ENCODE measurements at places on chromosomes 5 and 9.

GRCh38 chr5:61303346-61303745, 28.7 kb upstream of the ZSWIM6 start:
- DNase-seq = no peak

- DNase-seq = no peak
Measured at GRCh38 chr5:154860123-154860522, 1.7 kb downstream of the CNOT8 start.

- DNase-seq = no peak
Measured at GRCh38 chr9:109171926-109172325, 4.9 kb upstream of the FRRS1L start.

GRCh38 chr9:68775003-68775730, 70.1 kb downstream of the PIP5K1B start:
- no peak for DNase-seq

DNA sequence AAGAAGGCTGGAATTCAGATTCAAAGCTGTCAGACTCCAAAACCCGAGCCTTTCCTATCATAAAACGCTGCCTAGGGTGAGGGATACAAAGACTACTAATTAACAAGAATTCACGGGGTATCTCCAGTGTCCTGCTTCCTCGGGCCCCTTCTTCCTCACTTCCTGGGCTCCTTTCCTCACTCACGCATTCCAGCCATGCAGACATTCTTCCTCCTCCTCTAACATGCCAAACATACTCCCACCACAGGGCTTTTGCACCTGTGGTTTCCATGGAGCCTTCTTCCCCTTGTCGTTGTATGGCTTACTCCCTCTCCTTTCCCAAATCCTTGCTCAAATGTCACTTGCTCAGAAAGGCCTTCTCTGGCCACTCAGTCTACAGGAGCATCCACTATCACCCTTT, 191.4 kb upstream of the TRIM32 start:
- no peak for DNase-seq

DNA sequence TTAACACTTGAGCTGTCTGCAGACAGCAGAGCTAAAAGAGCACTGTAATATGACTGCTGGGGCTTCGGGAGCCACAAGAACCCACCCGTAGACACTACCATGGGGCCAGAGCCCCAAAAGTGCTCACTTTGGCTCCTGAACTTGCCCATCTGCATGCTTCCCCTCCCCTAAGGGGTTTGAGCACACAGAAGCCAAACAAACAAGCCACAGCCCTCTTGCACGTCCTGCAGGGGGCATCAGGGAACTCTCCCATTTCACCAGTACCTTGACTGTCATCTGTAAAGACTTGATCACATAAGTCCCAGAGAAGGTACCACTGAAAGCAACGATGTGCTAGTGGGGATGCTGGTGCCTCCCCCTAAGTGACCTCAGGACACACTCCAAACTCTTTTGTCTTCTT, 681.8 kb downstream of the SEMA5A start:
- no peak for DNase-seq

GRCh38 chr9:72891043-72891442, 61.8 kb downstream of the ALDH1A1 start:
- no peak for DNase-seq

- no peak for DNase-seq
Measured at GRCh38 chr9:14288433-14288832, 25.5 kb downstream of the NFIB start.

- DNase-seq = no peak
Measured at GRCh38 chr5:3542158-3542557, 53.5 kb upstream of the IRX1 start.

GRCh38 chr5:92695123-92696003, 885.7 kb downstream of the NR2F1-AS1 start:
- DNase-seq = no peak
